ENCODE measurements at places on chromosomes 6 and 20.

DNA sequence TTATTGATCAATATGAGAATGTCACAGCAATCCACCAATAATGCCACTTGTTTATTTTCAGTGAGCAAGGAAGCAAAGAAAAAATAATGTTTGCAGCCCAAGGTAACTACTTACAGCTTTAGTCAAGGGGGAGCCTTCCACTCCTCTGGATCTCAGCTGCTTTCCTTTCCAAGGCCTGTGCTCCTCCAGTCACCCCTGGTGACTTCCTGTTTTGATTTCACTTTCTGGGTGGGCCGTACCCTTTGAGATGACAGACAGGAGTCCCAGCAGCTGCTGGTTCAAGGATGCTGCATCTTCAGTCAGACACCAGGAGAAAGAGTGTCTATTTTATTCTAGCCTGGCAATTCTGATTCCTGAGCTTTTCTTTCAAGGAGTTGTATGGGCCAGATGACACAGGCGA lies 5.6 kb upstream of the VNN2 start:
- DNase-seq = peak; percentile 26

- DNase-seq = no peak
These were observed 54.8 kb downstream of the SENP6 start for GRCh38 chr6:75656479-75656878.

DNA sequence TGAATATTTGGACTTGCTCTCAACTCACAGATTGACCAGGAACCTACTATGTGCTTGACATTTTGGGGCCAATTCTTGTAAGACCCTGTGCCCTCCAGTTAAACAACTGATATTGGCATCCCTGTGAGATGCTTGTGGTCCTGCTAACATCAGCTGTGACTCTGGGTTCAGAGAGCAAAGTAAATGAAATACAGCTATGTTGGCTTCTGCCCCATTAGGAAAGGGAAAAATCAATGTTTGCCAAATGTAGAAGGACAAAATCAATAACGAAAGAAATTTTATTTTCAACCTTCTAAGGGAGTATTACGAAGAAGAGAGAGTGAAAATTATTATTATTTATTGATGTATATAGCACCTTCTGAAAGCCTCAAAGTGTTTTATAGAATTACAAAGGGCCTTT lies 266.9 kb upstream of the ARID1B start:
- DNase-seq = no peak

DNA sequence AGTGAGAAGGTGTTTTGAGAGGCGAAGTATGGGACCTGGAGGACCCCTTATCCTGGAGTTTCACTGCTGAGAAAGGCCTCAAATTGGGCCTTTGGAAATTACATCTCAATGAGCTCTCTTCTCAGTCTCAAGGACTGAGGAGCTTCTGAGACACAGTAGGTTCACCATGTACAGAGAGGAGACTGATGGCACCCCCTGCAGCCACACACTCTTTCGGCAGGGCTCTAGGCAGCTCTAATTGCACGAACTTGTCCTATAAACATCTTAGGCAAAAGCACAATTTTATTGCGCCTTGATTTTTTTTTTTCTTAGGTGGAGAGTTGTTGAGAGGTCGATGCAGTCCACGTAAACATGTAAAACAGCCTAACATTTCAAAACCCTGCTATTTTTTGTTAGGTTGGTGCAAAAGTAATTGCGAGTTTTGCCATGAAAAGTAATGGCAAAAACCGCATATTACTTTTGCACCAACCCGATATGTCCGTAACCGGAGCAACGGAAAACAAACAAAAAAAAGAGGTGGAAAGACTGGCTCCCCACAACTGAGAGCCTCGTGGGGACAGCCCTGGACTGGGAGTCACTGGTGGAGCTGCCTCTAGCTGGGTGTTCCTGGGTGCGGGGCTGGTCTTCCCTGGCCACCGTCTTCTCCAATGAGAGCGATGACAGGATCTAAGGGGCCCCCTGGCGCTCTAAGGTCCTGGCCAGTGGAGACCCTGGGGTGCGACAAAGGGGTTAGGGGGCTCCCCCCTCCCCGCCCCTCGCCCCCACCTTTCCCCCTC lies 84.0 kb upstream of the EYA2 start:
- no peak for DNase-seq

DNA sequence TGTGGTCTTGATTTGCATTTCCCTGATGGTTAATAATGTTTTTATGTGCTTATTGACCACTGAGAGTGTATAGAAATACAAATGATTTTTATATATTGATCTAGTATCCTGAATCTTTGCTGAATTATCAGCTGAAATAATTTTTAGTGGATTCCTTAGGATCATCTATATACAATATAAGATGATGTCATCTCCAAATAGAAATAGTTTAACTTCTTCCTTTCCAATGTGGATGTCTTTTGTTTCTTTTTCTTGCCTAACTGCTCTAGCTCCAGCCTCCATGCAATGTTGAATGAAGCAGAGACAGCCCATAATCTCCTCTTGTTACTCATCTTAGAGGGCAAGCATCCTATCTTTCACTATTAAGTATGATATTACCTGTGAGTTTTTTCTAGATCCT lies 226.4 kb downstream of the GMDS start:
- DNase-seq = no peak

- peak; percentile 51 for DNase-seq
These were observed 2.5 kb upstream of the SPATS1 start for GRCh38 chr6:44339763-44340625.

DNA sequence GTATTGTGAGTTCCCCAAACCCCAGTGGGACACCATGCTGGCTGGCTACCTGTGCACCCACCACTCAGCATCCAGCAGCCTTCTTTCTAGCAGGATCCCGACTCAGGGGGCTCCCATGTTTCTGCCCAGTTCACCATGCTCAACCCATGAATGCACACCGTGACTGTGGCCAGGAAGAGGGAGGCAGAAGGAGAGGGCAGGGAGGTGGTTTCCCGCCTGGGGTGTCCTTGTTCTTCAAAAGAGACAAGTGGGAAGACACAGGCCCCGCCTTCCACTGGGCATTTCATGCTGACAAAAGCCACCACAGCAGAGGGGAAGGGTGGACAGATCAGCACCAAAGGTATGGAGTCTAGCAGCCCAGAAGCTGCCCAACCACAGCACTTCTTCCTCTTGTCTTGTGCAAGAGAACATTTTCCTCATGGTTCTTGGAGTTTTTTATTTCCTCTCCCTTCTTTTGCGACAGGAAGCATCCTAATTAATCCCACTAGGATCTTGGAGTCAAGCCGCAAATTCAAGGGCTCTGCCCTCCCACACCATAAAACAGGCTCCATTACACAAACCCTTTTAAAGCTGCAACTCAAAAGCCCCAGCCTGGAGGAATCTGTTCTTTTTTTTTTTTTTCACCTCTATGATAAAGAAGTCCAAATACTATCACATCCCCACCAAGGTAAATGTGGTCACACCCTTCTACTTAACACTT lies 13.5 kb upstream of the ANKRD60 start:
- no peak for DNase-seq

GRCh38 chr20:32980990-32981389 lies 23.2 kb downstream of the SUN5 start:
- no peak for DNase-seq

DNA sequence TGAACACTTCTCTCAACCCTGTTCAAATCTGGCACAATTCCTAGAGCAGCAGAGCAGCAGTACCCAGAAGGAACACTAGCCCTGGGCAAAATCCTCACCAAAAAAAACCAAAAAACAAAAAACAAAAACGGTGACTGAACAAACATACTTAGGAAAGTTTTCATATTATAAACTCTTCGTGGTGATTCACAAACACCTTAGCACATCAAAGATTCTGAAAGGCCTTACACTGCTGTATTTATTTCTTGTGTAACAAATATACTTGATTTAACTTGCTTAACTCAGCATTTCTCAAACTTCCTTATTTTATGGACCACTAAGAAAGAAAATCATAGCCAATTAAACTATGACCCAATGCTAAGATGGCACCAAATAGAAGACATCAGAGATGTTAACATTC lies 57.8 kb upstream of the RREB1 start:
- DNase-seq = no peak
